ENCODE measurements at places on chromosomes 3 and 15. TPM values are rescaled to one million over a fixed set of nuclear protein-coding genes. Genes with fewer than 3 reads are reported as not detected.

CDHR4 gene
- 0.09 TPM for total RNA-seq

GRCh38 chr3:112587336-112587735 is 25.5 kb downstream of the SLC35A5 start:
- no peak for DNase-seq

CD276 gene
- total RNA-seq, result 87.3 TPM

DNA sequence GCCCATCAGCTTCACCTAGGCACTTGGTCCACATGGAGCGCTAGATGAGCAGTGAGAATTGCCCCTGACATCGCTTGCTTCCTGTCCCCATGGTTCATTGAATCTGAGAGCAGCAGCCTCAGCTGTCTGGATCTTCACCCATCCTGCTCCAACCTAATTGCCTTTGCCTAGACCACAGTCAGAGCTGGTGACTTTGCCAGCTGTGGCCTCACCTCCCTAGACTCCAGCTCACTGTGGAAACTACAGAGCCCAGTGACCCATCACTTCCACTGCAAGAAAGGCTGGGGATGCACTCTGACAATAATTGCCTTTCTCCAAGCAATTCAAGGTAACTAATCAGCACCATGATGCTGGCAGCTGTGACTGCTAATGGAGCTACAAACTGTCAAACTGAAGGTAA is 30.6 kb upstream of the SLC6A1 start:
- no peak for DNase-seq

DNA sequence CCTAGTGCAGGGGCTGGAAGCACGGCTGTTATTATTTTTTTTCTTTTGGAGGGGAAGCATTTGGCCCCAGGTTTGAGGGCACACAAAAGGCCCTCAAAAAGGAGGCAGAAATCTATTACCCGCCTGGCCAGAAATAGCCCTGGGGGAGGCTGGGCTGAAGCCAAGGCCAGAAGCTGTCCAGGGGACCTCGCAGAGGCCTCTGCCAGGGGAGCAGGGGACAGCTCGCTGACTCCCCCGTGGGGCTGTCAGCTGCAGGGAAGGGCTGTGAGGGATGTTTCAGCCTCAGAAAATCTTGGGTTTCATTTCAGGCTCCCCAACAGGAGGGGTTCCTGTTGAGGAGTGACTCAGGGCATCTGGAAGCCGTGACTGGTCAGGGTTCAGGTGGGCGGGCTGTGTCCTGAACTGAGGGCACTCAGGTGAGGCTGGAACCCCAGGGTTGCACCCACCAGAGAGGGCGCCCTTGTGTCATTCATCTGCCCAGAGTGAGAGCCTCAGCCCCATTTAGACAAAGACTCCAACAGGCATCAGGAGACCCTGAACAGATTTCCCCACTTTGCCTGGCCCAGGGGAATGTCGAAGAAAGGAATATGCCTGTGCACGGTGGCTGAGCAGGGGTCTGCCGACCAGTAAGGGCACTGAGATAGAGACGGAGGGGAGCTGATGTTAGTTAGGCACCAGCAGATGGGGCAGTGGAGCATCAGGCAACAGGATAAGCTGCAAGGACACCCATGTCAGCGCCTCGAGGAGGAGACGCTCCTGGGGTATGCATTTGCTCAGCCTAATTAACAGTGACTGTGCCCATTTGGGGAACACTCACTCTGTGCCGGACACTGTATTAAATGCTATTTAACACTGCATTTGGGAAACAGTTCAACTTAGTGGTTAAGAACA is 43.5 kb upstream of the SLC6A11 start:
- DNase-seq, result peak; percentile 0

DNA sequence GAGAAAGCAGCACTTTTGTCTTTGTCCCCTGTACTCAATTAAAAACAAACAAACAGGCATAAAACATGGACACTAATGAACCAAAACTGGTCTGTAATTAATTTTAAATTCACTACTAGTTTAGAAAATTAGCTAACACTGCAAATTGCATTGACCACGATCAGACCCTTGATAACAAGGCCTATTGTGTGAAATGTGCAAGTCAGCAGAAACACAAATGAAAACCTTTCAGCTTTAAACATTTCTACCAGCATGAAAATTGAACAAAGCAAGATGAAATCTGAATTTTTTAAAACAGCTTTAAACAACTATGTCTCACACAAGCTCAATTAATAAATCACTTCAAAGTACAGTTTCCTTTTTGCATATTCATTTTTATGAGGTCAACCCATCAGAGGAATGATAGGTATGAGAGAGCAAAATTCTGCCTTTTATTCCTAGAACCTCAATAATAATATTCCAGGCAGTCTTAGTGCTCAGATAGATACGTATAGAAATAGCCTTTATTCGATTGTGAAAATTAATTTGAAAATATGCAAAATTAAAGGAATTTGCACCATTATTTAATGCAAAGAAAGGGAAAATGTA is 27.0 kb upstream of the CHMP2B start:
- no peak for DNase-seq

DNA sequence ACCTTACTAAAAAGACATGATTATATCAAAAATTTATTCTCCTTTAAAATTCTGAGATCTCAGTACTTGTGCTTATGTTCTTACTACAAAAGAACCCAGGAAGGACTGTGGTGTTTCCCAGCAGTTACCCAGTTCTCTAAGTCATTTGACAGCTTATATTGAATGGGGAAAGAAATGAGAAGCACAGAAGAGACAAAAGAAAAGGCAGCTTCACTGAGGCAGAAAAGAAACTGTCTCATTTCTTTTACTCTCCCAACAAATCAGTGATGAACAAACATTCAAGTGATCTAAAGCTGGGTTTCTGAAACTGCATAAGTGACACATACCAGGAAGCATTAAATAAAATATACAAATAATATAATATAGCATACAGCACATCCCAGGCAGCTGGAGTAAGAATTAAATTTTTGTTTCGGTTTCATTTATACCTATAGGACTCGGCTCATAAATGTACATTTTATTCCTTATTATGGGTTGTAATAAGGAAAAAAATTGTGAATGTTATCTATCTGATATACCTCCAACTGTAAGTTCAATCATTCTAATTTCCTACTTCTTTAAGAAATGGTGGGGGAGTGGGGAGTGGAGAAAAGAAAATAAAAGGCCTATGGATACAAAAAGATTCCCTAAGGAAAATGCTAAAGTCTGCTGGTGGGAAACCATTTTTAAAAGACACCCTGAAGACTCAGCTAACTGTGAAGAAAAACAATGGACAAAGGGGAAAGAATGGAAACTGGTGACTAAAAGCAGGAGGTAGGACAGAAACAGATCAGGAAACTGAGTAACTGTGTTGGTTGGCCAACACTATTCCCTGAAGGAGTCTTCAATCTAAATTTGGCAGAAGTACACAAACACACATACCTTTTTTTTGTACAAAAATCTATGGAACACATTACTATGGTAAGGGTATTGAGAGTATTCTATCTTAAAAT is 156.8 kb downstream of the TBC1D5 start:
- DNase-seq, result peak; percentile 11

- DNase-seq, result no peak
These were observed 3.1 kb downstream of the APBA2 start for GRCh38 chr15:28888900-28889299.

DNA sequence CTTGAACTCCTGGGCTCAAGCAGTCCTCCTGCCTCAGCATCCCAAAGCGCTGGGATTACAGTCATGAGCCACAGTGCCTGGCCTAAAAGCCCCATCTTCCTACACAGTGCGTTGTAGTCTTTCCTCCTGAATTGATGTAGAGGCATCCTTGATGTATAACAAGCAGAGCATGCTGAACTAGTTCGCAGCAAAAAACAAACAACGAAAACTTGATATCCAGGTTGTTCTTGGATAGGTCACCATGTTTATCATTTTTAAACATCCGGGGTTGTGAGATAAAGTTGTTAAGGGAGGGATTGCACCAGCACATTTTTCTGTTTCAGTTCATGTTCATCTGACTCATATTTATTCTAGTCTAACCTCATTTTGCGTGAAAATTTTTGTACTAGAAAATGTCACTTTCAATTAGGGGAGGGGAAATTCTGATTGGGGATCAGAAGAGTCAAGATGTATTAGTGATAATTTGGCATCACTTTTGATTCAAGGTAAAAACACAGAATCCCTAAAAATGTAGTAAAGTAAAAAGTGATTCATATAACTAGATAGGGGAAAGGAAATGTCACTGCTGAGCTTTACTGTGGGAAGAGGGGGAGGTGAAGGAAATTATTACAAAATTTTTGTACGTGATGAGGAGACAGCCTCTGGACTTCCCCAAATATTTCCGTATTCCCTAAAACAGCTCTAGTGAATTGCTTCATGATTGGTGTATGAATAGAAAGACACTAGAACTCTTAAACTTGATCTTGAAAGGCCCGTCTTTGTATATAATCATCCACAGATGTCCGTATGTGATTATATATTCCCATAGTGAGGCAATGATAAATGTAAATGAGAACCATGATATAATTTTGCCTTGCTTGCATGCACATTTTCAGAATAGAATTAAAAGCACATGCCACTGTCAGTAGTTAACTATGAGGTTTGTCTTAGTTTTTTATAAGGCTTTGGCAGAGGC is 22.9 kb downstream of the RAB8B start:
- peak; percentile 84 for DNase-seq

GRCh38 chr3:152097770-152098169 is 171.0 kb upstream of the MBNL1 start:
- no peak for DNase-seq

- DNase-seq, result peak; percentile 73
These were observed 28.3 kb upstream of the MASP1 start for GRCh38 chr3:187319699-187320302.

- DNase-seq, result no peak
These were observed 77.0 kb upstream of the IL12A start for GRCh38 chr3:159911664-159912037.

CLDN11 gene
- total RNA-seq, result 661 TPM

SCAANT1 gene
- not detected for total RNA-seq

GP9 gene
- total RNA-seq, result not detected

DNA sequence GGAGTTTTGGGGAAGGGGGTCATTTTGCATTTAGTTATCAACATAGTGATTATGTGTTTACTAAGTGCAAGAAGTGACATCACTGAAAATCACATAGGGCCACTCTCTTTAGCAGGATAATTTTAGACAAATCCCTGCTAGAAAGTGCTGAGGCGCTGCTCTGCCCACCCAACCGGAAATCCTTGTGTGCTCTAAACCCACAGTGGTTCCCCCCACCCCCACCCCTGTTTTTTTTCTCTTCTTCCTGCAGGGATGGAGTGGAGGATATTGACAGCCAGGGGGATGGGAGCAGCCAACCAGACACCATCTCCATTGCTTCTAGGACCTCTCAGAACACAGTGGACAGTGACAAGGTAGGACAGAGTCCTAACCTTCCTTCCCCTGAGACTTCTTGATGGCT is 234.2 kb upstream of the UMPS start:
- DNase-seq, result no peak

- DNase-seq, result no peak
These were observed 100.1 kb upstream of the SLC2A2 start for GRCh38 chr3:171126478-171127209.

CFAP20DC gene
- 1.3 TPM for total RNA-seq

GOLGA8T gene
- total RNA-seq, result not detected

SYNPR gene
- not detected for total RNA-seq

GRCh38 chr15:59298225-59298853 is 74.3 kb downstream of the MYO1E start:
- DNase-seq, result no peak

CD80 gene
- not detected for total RNA-seq

DNA sequence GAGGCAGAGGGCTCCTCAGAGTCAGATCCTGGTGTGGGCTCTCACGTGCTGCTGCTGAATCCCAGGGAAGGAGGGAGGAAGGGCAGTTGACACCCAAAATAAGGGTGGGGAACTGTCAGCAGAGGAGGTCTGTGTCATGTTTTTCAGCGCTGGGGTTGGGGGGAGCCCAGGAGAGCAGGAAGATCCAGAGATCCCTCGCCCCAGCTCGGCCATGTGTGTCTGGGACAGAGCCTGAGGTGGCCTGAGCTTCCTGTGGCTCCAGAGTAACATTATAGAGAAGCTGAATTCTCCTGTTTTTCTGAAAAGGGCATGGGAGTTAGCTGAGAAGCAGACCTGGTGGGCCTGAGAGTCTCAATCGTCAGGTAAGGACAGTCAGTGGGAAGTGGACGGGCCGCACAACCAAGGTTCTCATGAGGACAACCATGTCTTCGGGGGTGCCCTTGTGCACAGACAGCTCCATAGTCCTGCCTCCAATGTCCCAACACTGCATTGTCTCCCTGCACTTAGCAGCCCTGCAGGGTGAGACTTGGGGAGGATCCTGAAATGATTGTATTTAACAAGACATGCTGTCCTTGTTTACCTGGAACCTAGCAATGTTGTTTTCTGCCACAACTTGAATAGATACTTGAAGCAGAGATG is 18.4 kb downstream of the UMPS start:
- no peak for DNase-seq

DNA sequence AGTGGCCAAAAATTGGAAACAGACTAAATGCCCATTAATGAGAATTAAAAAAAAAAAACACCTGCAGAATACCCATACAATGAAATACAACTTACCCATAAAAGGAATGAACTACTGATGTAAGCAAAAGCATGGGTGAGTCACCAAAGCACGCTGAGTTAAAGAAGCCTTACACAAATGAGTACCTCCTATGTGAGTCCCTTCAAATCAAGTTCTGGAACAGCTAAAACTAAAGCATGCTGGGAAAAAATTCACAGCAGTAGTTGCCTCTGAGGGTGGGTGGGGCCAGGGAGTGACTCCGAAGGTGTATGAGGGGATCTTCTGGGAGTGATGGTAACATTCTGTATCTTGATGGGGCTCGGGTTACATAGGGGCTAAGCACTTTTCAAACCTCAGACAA is 11.4 kb downstream of the MYO5C start:
- peak; percentile 11 for DNase-seq

DNA sequence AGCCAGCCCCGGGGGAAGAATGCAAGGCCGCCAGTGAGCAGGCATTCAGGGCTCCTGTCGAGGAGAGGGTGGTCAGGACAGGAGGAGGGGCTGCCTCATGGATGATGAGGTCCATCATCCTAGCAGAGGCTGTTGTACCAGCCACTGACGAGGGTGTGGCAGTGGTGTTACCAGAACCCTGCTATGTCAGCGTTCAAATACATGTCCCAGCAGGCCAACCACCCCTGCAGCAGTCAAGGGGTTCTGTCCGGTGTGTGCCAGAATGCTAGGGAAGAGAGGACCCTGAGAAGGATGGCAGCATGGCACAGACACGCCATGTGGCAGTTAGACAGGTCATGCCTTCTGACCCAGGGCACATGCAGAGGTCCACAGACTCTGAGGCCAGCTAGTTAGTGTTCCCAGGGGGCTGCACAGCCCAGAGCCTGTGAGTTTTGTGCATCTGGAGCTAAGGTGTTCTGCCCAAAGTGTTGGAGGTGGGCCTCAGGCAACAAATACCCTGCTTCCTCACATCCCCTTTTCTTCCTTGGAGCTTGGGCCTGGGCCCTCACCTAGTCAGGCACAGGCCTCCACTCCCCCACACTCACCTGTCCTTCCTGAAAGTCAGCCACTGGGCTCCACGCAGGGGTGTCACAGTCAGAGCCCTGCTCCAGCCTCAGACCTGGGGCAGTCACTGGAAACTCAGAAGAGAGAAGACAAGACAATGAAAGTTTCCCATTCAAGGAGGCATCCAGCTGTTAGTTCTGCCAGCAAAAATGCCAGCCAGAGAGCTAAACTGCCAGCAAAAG is 7.8 kb downstream of the PAK6 start:
- no peak for DNase-seq

CSPG5 gene
- 0.09 TPM for total RNA-seq

XCR1 gene
- not detected for total RNA-seq

SLC28A2 gene
- not detected for total RNA-seq

TRH gene
- total RNA-seq, result 2.5 TPM
